ENCODE measurements at places on chromosomes 3 and 15.

DNA sequence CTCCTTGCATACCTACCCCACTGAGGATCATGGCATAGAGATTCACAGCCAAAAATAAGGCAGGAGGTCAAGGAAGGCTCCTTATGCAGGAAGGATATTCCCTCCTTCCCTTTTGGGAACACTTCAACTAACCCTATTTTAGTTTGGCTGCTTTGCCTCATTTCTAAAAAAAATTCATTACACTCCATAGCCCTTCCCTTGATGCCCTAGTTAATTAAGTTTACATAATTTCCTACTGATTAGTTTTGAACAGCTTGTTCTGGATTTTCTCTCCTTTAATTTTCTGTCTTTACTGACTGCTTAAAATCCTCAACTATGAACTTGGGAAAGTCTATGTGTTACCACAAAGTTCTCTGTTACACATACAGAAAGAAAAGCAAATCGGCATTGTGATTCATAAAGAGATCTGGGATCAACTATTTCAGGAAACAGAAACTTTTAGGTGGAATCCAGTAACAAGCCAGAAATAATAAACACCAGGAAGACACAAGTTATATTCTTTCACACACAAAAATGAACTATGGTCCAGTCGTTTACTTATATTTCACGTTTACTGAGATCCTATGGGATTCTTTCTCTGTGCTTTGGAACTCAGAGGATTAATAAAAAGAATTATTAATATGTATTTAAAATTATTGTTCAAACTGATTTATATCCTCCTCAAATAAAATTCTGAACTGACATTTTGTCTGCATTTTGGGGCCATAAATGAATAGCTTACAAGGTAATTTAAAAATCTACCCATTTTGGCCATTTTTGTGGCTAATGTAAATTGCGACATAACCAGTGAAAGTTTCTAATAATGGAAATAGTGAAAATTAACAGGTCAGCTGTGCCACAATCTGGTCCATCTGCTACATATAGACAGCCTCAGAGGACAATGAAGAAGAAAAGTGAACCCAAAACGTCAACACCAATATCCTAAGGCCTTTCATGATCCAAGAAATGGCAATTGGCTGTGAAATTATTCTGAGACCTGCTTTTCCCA is 113.8 kb downstream of the FRMD5 start:
- peak; percentile 48 for DNase-seq

DNA sequence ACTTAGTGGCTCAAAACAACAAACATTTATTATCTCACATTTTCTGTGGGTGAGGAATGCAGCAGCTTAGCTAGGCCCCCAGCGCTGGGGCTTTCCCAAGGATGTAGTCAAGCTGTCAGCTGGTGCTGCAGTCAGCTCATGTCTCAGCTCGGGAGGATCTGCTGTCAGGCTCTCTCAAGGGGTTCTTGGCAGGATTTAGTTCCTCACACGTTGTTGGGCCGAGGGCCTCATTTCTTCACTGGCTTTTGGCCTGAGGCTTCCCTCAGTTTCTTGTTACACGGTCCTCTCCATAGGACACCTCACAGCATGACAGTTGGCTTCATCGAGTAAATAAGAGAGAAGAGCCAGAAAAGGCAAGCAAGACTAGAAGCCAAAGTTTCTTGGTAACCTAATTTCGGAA is 13.7 kb upstream of the U2SURP start:
- DNase-seq = peak; percentile 38

DNA sequence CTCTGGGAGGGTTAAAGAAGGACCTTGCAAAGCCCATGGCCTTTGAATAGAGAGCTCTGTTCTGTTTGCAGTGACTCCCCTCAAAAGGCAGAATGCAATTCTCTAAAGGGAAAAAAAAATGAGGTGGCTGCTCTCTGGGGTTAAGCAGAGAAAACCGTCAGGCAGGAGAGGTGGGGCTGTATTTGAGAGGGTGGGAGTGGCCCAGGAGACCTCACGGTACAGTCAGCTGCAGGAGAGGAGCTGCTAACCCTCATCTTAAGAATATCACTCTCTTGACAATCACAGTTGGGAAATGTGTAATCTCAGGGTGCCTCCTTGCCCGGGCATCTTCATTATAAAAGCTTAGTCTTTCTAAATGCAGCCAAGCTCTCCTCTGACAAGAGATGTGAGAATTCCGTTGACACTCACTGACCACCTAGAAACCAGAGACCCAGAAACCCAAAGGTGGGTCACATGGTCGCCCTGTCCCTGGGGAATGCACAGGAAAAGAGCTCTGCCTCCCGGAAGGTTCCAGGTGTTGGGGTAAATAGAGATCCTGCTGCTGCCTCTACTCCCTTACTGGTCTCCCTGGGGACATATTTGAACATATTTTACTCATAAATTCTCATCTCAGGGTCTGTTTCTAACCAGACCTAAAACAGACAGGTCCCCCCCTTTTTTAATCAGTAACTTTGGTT is 159.1 kb upstream of the CTDSPL start:
- DNase-seq = no peak

DNA sequence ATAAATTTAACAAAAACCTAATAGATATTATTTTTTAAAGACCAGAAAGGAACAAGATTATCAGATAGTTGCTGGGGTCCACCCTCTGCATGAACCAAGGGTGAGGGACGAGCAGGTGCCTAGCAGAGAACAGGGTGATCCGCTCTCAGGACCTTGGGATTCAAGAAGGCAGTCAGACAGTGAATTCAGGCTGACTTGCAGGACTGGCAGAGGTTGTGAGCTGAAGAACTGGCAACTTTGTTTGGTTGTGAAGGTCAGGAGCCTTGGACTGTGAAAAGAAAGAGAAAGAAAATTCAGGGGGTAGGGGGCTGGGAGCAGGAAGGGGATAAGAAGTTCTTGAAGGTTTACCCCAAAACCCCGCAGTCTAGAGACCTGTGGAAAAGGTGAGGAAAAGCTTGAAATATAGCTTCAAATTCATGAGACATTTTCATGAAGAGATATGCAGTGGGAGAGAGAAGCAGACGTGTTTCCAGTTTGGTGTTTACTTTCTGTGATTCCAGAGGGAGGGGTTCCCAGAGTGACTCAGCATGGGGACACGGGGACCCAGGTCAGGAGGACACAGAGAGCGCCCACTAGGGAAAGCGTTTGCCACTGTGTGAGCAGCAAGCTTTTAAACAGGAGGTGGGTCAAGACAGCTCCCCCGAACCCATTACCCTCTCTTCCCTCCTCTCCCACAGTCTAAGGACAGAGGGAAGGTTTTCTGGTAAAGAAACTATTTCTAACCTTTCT is 217.2 kb upstream of the UMPS start:
- no peak for DNase-seq

DNA sequence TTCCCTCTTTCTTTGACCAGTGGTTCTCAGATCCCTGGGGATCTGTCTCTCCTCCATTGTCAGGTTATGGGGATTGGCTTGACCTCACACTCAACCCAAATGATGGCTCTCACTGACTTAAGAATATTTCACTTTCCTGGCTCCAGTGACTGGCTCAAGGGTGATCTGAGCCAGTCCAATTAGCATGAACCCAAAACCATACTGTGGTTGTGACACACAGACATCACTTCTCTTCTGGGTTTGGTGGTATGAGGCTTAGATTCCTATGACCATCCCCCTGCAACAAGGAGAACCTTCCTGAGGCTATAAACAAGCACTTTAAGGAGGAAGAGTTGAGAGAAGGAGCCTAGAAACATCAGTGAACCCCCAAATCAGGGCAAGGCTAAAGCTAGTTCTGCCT is 85.8 kb downstream of the KCNAB1 start:
- DNase-seq = peak; percentile 33

DNA sequence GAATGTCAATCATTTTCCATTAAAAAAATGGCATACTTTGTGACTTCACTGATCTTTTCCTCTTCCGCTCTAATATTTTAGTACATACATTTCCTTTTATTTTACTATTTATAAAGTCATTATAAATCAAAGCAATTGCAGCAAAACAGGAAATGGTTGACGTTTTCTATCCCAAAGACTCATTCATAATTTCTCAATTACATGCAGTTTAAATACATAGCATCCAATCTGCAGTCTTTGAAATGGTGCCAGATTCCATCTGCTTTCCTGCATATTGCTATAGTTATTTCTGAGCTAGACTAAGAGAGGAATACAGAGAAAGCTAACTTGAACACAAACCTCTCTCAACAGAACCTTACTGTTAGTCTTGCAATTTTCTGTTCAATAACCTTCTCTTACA is 179.8 kb downstream of the ZPLD1 start:
- no peak for DNase-seq

DNA sequence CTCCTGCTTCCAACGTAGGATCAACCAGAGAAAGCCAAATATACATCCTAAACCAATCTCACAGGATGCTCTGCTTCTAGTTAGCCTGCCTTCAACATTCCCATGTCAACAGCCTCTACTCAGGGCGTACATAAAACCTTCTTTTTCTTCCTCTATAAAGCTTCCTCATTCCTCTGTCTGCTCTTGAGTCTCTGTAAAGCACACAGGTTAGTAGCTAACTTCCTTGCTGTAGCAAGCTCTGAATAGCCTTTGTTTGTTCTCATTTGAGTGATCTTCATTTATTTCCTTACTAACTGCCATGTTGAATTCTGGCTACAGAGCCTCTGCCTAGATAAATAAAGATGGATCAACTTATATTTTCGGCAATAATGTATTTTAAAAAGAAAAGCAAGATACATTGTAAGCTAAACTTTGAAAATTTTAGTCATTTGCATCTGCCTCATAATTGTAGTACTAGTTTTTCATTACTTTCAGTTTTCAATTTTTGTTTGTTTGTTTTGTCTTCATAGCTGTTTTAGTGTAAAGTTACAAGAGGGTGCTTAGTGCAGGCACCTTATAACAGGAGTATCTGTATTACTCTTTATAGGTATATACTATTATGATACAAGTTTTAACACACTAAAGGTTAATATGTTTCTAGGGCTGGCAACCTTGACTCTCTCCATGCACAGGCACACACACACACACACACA is 498.2 kb downstream of the PYDC2 start:
- DNase-seq = no peak

DNA sequence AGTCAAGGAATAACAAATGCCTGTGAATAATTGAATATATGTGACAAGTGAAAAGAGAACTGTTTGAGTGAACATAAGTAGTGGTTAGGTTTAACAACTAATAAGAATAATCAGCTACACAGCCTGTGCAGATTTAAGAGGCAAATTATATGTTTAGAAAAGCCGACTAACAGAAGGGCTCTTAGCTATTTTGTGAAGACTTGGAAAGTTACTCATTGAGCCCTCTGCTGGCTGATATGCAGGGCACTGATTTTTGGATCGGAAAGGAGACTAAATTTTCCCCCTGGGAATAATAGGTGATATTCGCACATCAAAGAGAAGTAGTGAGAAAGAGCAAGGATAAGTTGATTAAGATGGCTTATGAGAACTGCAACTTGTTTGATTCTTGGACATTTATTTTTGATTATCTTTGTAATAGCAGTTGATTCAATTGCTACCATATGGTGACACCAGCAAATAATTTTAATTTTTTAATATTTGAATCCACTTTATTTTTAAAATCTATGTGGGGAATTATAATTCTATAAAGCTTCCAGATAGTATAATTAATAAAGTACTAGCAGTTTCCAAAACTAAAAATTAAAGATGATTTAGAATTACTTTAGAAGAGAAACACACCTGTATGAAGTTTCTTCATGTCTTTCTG is 156.2 kb downstream of the NLGN1 start:
- DNase-seq = peak; percentile 62

DNA sequence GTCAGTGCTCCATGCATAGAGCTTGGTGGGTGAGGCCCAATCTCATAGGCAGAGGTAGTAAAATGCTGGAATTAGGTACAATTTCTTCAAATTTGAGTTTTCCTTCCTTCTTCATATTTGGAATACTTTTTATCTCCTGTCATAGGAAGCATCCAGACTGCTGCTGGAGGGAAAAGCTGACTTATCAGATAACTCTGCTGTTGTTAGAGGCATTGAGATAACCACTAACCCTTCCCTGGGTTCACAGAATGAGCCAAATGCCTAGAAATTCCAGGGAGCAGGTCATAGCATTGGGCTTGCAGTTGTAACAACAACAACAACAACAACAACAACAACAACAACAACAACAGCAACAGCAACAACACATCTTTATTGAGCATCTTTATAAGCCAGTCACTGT is 332.7 kb downstream of the PDCD6IP start:
- no peak for DNase-seq

GRCh38 chr15:29596266-29596665 is 226.0 kb downstream of the TJP1 start:
- DNase-seq = no peak

DNA sequence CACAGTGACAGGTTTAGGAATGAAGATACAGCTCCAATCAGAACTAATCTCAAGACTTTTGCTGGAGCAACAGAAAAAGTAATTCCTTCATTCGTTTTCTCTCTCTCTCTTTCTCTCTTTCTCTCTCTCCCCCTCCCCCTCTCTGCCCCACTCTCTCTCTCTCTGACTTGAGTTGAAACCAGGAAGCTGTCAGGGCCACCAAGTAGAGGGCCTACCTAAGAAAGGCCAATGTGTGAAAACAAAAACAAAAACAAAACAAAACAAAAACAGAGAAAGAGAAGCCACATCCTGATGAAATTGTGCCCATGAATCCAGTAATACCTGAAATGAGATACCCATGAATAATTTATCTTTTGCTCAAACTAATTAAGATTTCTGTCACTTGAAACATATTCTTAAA is 72.9 kb downstream of the ATP8B4 start:
- DNase-seq = no peak

GRCh38 chr3:111864821-111865656 is 6.0 kb downstream of the PHLDB2 start:
- peak; percentile 92 for DNase-seq

DNA sequence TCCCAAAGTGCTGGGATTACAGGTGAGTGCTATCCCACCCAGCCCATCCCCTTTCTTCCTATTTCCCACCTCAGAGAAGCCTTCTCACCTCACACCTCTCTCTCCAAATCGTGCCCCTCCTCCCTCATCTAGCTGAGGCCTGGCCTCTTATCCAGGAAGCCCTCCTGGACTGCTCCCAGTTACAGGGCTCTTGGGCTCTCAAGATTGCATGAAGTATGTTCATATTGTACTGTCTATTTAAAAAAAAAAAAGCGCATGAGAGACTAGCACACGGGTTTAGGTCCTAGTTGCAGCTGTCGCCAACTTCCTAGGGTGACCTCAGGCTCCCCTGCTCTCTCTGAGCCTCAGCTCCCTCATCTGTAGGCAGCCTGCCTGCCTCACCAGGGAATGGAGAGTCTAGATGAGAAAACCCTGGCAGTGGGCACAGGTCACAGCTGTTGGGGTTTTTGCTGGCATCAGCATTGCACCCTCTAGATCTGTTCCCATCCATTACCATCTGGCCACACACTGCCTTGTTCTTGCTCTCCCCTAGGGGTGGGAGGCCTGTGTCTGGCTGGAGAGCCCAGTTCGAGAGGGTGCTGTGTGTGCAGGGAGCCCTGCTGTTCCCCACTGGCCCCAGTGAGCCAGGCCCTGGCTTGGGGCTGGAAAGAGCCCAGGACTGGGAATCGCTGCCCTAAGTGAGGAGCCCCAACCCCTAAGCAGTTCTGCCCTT is 24.2 kb upstream of the C15orf39 start:
- peak; percentile 10 for DNase-seq

GRCh38 chr15:43107751-43108150 is 1.9 kb upstream of the UBR1 start:
- DNase-seq = no peak
